ENCODE measurements at places on chromosomes 3 and 15.

DNA sequence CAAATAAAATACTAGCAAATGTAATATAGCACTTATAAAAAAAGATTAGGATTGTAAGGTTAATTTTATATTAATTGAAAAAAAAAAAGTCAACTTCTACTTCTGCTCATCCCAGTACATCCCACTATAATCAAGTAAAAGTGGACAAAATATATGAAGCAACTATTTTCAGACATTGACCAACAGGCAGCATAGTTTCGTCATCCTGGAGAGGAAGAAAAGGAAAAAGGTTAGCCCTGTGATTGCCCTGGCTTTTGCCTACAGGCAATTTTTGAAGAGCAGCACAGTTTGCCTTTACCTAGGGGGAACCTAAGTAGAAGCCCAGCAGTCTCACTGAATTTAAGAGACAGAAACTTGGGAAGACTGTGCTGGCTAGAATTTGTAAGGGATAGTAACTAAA, 52.2 kb upstream of the ACTC1 start:
- DNase-seq, result peak; percentile 33

GRCh38 chr3:107476462-107476861, 46.3 kb upstream of the BBX start:
- DNase-seq, result no peak

- no peak for DNase-seq
Observed at GRCh38 chr15:40545457-40545856, 19.4 kb downstream of the CCDC32 start.

DNA sequence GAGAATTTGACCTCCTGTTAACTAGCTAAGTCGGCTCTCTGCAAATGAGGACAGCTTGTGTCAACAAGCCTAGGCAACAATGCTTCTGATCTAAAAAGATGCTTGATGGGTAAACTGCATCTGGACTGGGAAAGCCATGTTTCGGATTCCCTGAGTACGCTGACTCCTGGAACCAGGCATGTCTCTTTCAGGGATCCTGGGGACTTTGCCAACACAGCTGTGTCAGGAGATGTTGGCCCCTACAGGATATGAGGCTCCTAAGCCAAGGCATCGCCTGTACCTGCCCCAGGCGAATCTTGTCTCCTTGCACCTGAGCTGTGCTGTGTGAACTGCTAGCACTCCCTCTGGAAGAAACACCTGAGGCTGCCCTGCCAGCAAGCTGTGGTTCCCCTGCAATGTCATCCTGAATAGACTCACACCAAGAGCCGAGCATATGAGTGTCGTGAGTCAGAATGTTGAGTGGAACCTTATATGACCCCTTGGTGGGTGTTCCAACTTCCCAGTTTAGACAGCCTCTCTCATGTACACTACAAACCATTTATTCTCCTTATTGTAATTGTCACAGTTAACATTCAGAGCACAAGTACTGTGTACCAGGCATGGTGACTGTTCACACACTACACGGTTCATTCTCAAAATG, 17.0 kb downstream of the EOGT start:
- peak; percentile 68 for DNase-seq

GRCh38 chr15:91845720-91846119, 7.8 kb upstream of the SLCO3A1 start:
- DNase-seq, result no peak

GRCh38 chr3:115217678-115218451, 70.8 kb upstream of the ZBTB20 start:
- peak; percentile 68 for DNase-seq

DNA sequence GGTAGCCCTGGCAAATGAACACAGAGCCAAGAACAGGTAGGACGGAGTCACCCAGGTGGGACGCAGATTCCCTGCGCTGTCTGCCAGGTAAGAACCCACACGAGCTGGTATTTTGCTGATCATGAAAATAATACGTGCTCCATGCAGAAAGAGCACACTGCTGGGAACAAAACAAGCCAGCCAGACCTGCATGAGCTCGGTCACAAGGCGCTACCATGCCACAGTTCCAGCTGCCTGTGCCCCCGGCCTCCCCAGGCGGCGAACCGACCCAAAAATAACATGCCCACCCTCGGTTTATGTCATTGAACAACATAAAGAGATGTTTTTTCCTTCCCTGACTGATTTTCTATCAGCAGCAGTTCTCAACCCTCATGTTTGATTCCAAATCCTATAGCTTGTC, 25.8 kb downstream of the CYFIP1 start:
- no peak for DNase-seq

GRCh38 chr3:114378760-114379159, 84.9 kb downstream of the TIGIT start:
- DNase-seq, result no peak

DNA sequence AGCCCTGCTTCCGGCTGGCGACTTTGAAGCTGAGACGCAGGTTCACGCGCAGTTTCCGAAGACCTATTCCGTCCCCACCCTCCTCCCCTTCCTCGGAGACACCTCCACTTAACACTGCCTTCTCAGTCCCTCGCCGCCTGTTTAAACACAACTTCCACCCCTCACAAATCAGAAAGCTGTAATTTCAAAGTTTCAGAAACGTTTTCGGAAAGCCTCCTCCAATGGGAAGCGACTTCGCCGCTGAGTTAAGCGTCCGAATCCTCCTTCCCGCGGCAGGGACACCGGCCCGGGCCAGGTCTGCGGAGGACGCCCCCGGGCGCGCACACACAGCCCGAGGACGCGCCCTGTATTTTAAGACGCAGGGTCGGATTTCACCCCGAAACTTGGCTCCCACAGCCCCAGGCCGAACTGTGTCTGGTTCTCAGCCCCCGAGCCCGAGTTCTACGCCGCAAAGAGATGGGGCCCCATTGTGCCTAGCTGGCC, 559 bp upstream of the LRRN1 start:
- DNase-seq, result peak; percentile 3

- peak; percentile 52 for DNase-seq
Observed at GRCh38 chr3:109275702-109276293, 40.5 kb downstream of the DPPA2 start.

- peak; percentile 96 for DNase-seq
Observed at GRCh38 chr3:194070634-194071409, 65.1 kb upstream of the HES1 start.

GRCh38 chr15:29170521-29170920, 99.1 kb downstream of the NSMCE3 start:
- DNase-seq, result no peak

- DNase-seq, result no peak
Observed at GRCh38 chr15:22240986-22241385, 160.7 kb downstream of the OR4M2 start.

- no peak for DNase-seq
Observed at GRCh38 chr3:134354612-134355251, 19.5 kb downstream of the AMOTL2 start.

DNA sequence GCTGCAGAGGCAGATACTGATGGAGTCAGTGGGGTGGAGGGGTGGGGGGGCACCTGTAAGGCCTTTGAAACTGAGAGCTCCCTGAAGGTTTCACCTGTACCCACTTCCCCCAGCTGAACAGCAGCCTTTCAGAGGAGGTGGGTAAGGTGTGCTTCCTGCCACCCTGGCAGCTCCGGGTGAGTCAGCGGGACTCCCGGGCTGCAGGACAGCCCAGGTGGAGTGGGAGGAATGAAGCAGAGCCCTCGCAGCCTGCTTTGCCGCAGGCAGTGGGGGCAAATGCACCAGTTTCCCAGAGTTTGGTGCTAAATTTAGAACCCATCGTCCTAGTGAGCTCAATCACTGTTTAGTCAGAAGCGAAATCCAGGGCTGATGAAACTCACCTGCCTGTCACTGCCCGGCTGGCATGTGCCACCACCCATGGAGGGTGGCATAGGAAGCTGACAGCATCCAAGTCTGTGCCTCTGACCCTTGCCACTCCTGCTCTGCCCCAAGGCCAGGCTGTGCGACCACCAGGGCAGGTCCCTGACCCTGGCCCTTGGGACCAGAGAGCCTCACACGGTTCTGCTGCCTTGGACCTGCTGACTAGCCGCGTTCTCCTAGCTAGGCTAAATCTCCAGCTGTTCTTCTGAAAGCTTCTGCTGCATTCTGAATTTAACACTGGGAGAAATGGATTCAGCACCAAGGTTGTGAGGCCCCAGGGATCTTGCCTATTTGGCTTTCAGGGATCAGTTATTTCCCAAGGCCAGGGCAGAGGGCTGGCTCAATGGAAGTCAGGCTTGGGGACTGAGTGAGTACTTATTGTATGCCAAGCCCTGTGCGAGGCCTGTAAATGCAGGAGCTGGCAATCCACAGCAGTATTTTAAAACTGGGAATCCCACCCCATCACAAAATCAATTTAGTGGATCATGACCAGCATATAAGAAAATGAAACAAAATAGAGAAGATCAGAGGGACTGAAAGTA, 67.3 kb upstream of the RASGRF1 start:
- no peak for DNase-seq

DNA sequence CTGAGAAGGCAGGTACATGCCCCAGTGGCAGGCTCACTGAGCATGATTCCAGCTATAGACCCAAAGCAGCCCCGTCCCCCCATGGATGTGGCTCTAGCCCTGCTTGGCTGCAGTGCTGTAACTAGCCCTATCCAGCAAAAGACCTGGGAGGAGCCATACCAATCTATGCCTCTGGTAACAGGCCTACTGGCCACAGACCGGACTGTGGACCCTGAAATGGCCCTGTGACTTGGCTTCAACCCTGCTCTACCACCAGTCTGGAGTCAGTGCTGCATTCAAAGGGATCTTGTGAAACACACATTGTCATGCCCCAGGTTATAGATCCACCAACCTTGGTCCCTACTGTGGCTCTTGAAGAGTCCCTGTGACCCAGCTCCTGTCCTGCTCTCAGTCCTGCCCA, 46.7 kb downstream of the OXSM start:
- no peak for DNase-seq

DNA sequence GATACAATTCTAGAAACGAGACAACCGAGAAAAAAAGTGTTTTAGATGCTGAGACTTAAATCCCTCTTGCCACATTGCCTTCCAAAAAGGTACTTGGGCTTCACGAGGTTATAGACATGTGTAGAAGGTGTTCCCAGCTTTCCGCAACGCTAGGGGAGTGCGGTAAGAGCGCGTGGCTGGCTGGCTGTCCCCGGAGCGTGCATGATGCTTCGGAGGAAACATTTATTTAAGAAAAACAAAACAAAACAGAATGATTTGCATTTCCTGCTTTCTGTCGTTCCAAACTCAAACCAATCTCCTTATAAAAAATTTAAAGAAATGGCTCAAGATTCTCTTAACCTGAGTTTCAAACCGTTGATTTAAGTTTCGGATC, 841 bp downstream of the SLC6A20 start:
- no peak for DNase-seq

DNA sequence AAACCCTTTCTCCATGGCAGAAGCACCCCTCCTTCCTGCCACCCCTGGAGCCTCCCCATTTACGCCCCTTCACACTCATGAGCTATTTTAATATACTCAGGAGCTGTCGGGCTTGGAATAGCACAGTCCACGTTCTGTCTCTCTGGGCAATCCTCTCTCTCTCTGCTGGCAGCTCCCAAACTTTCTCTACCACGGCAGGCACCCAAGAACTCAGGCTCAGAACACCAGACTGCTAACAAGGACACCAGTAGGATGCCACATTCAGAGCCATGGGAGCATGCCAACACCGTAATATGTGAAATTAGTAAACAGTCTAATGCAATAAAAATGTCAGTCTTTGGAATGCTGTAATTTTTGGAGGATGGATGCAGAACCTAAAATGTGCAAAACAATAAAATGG, 19.3 kb downstream of the TNFAIP8L3 start:
- DNase-seq, result no peak

Data from iris pigment epithelial cell (primary cell).